Activated CD4-positive, alpha-beta memory T cell treated with anti-CD3 and anti-CD28 coated beads, Interleukin-2, amount 10 ng/mL, durations not matched to agents 7 days and 5 days (primary cell): ENCODE measurements at places on chromosomes 3 and 15.

- no peaks in the 10 kb centered on the region for H3K4me1 ChIP-seq
- no peak overlapping the region for H3K27ac ChIP-seq
- no peaks in the 10 kb centered on the region for H3K36me3 ChIP-seq
Observed at GRCh38 chr3:146854523-146854922, 249.4 kb upstream of the PLSCR5 start.

DNA sequence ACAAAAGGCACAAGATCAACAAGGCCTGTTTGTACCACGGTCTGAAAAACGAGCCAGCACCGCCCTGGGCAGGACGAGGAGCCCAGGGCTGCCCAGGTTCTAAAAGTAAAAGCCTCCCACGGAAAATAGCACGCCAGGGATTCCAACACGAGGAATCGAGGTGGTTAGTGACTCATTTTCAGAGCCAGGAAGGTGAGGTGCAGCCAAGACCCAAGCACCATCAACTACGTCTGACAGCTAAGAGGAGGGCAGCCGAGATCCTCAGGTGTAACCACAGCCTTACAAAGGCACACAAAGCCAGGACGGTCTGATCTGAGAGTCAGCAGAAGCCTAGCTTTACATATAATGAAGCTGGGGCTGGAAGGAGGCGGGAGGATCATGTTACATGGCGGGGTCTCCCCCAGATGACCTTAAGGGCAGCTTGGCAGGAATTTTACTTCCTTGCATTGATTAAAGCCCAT lies 52.5 kb downstream of the ATP10A start:
- no peaks in the 10 kb centered on the region for H3K27me3 ChIP-seq
- peaks cover 16% of the 10 kb centered on the region for H3K36me3 ChIP-seq
- peak overlapping the region; percentile 30 for H3K4me3 ChIP-seq
- DNase-seq, result no peak

- no peaks in the 10 kb centered on the region for H3K4me1 ChIP-seq
- peaks cover 58% of the 10 kb centered on the region for H3K36me3 ChIP-seq
- H3K27ac ChIP-seq, result no peak overlapping the region
Observed at GRCh38 chr3:142495103-142495502, 47.3 kb upstream of the XRN1 start.

DNA sequence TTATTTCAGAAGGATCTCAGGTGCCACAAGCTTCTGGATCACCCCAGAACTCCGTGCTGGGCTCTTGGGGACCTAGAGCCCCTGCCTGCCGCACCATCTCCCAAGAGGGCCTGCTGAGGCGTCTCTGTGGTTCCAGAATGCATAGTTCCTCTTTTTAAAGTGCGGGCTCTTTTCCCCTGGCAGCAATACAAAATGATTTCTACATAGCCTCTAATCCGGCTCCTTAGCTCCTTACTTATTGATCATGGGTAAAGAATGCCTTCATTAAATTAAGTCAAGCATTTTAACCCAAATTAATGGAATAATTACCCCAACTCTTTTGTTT lies 121.9 kb downstream of the ATP10A start:
- DNase-seq, result no peak
- H3K4me1 ChIP-seq, result peaks cover 10% of the 10 kb centered on the region
- no peaks in the 10 kb centered on the region for H3K27me3 ChIP-seq
- no peak overlapping the region for H3K27ac ChIP-seq
- H3K36me3 ChIP-seq, result peaks cover 2% of the 10 kb centered on the region
- H3K4me3 ChIP-seq, result no peak overlapping the region

- no peaks in the 10 kb centered on the region for H3K27me3 ChIP-seq
- DNase-seq, result no peak
- no peaks in the 10 kb centered on the region for H3K4me1 ChIP-seq
- H3K4me3 ChIP-seq, result no peak overlapping the region
Observed at GRCh38 chr3:115975353-115975752, 352.0 kb downstream of the GAP43 start.

DNA sequence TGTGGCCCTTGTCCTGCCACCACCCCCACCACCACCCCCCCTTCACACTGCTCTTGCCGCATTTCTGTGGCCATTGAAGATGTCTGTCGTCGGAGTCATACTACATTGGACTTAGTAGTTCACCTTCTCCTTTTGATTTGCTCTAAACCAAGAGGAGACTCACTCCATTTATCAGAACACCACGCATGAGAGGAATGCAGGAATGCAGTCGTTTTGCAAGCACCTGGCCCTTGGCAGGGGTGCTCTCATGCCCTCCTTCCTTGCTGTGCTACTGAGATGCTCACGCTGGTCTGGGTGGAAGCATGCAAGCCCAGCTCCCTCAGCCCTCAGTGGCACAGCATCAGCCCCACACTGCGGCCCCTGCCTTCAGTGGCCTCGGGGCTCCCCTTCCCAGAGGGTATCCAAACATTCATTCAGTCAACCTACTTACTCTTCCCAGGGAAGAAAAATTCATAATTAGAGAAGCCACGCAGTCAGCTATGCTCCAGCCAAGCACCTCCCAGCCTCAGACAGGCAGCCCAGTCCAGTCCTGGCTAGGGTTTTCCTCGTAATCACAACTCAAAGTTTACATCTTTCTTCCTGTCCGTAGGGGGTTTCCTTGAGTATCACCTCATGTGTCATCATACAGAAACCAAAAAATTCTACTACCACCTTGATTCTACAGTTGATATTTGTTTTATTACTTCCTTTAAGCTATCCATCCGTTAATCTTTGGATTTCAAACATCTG lies 520.0 kb downstream of the GABRG3 start:
- no peaks in the 10 kb centered on the region for H3K27me3 ChIP-seq
- no peak overlapping the region for H3K27ac ChIP-seq
- no peaks in the 10 kb centered on the region for H3K4me1 ChIP-seq
- no peak for DNase-seq
- H3K4me3 ChIP-seq, result no peak overlapping the region

GRCh38 chr3:62604298-62604697 lies 230.9 kb upstream of the FEZF2 start:
- H3K36me3 ChIP-seq, result no peaks in the 10 kb centered on the region
- no peak overlapping the region for H3K27ac ChIP-seq
- H3K4me1 ChIP-seq, result no peaks in the 10 kb centered on the region
- H3K27me3 ChIP-seq, result no peaks in the 10 kb centered on the region
- no peak overlapping the region for H3K4me3 ChIP-seq

GRCh38 chr15:32663671-32664070 lies 22.2 kb downstream of the SCG5 start:
- no peak for DNase-seq
- H3K36me3 ChIP-seq, result peaks cover 23% of the 10 kb centered on the region
- no peak overlapping the region for H3K27ac ChIP-seq
- H3K4me1 ChIP-seq, result peaks cover 2% of the 10 kb centered on the region
- no peak overlapping the region for H3K4me3 ChIP-seq

DNA sequence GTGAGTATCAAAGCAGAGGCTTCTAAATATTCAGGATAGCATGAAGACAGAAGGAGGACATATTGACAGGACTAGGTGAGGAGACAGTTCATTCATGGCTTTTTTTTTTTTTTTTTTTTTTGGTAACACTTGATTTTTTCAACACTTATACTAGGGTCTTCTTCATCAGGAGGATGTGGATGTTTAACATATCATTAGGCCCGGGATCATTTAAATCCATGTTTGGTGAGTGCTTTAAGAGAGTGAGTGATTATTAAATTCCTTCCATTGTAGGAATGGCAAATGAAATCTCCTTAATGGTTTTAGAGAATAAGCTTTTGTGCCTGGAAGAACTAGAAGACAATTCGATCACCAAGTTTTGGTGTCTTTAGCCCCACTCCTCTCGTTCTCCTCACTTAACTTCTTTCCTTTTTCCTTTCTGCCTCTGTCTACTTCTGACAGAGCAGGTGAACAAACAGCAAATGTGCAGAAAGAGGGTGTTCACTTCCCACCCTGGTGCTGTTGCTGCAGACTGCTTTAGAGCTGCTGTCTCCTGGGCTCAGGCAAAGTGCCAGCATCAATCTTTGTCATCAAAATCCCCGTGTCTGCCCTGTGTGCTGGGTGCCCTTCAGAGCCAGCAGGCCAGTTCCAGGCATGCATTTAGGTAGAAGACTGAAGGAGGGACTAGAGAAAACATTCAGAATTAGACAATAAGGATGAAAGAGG lies 35.6 kb upstream of the RAB11A start:
- DNase-seq, result no peak
- peaks cover 3% of the 10 kb centered on the region for H3K36me3 ChIP-seq
- H3K4me1 ChIP-seq, result peaks cover 48% of the 10 kb centered on the region
- no peaks in the 10 kb centered on the region for H3K27me3 ChIP-seq
- H3K4me3 ChIP-seq, result peak overlapping the region; percentile 61

DNA sequence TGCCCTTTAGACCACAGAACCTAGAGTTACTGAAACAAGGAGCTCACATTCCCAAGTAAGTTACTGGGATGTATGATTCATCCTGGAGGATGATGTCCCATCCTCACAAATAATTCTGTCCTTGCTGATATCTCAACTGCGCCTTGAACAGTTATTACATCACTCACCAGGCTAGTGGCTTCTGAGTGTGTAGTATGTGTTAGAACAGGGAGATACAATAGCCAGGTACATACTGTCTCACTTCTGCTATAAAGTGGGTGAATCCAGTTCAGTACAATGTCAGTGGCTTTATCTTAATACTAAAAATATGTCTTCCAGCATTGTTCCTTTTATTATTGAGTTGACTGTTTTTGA lies 483.2 kb upstream of the FRG2C start:
- no peaks in the 10 kb centered on the region for H3K36me3 ChIP-seq
- no peak overlapping the region for H3K27ac ChIP-seq
- H3K4me1 ChIP-seq, result no peaks in the 10 kb centered on the region
- no peak for DNase-seq

- no peaks in the 10 kb centered on the region for H3K27me3 ChIP-seq
- no peak overlapping the region for H3K27ac ChIP-seq
- no peak overlapping the region for H3K4me3 ChIP-seq
- no peaks in the 10 kb centered on the region for H3K36me3 ChIP-seq
Observed at GRCh38 chr3:9122732-9123364, 126.6 kb downstream of the SRGAP3 start.
